Neural progenitor cell (in vitro differentiated cells): ENCODE measurements at places on chromosomes 6 and 20.

GRCh38 chr6:155505608-155505989 lies 50.0 kb upstream of the NOX3 start:
- DNase-seq, result no peak

- no peak for DNase-seq
These were observed 32.6 kb upstream of the STX16 start for GRCh38 chr20:58618351-58619076.

- DNase-seq, result no peak
These were observed 363.5 kb downstream of the ESR1 start for GRCh38 chr6:152170702-152171667.

DNA sequence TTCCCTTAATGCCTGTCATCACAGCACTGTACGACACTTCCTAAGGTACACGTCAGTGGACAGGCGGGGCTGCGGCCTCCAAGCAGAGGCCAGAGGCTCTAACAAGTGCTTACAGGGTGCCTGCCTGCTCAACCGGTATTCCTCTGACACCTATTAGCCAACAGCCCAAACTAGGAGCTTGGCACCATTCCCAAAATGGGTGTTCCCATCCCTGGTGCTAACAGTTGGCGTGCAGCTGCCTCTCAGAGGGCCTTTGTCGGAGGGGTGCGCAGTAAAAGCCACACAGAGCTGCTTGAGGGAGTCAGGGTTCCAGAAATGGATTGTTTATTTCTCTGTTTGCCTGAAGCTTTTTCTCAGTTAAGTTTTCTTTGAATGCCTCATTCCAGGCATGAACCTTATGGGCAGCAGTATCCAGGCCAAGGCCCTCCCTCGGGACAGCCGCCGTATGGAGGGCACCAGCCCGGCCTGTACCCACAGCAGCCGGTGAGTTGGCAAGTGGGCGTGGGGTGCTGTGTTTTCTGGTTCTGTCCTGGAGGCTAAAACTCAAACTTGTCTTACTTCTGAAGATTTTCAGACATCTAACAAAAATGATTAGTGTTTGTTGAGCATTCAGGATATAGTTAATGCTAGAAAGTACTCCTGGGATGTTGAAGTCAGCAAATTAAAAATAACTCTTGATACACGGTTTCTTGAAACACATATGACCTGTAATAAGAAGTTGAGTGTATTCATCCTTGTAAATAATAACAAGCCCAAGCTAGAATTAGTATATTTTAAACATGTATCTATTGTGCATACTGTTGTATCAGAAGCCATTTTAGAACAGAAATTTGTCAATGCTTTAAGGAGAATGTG lies 124.7 kb downstream of the TMEM242 start:
- DNase-seq, result no peak

DNA sequence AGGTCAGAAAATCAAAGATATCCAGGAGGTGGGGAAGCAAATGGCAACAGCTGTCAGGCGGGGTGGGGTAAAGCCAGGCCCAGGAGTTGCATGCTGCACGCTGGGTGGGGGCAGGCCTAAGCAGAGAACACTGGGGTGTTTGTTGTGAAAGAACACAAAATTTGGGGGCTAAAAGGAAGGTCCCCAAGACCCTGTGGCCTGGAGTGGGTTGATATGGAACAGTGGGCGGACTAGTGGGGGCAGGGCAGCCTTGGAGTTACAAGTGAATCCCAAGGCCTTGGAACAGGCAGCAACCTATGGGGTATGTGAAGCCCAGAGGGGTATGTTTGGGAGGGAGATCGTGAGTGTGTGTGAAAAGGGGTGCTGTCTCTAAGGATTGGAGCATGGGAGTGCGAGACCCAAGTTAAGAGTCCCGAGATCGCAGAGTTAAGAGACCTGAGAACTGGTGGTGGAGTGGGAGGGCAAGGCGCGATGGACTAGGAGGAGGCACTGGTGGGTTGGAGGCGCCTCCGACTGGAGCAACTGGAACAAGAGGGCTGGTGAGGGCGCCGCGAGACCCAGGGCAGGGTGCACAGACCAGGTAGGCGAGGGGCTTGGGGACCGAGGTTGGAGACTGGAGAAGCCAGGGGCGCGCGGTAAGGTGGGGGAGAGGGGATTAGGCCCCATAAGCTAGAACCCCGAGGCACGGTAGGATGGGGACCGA lies 658 bp downstream of the CUL7 start:
- no peak for DNase-seq

GRCh38 chr6:30344191-30344867 lies 627 bp upstream of the RPP21 start:
- DNase-seq, result no peak

- DNase-seq, result no peak
These were observed 102.8 kb downstream of the NRSN1 start for GRCh38 chr6:24228681-24229255.

DNA sequence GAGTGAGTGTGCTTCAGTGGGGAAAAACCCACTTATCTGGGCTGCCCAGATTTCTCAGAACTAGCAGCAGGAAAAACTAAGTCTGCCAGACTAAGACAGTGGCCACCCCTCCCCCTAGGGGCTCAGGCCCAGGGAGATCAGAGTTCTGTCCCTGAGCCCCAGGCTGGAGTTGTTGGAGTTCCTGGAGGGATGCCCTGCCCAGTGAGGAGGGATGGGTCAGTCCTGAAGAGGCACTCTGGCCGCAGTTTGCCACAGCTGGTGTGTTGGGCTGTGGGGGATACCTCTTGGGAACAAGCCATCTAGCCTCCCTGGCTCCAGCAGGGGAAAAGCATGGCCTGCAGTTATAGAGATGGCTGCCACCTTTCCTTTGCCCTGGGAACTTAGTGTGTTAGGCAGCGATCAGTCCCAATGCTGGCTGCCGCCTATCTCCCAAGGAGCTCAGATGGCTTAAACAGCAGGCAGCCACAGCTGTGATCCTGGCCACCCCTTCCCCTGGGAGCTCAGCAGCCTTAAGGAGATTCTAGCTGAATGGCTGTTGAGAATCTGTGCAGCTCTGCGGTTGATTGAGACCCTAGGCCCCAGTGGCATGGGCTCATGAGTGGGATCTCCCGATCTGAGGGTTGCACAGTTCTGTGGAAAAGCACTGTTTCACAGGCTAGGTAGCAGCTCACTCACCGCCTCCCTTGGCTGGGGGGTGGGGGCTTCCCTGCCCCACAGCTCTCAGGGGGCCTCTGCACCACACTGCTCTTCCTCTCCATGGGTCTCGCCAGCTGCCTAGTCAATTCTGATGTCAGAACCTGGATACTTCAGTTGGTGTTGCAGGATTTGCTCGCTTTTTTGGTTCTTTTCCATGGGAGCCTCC lies 13.2 kb downstream of the SIRPG start:
- peak; percentile 2 for DNase-seq

DNA sequence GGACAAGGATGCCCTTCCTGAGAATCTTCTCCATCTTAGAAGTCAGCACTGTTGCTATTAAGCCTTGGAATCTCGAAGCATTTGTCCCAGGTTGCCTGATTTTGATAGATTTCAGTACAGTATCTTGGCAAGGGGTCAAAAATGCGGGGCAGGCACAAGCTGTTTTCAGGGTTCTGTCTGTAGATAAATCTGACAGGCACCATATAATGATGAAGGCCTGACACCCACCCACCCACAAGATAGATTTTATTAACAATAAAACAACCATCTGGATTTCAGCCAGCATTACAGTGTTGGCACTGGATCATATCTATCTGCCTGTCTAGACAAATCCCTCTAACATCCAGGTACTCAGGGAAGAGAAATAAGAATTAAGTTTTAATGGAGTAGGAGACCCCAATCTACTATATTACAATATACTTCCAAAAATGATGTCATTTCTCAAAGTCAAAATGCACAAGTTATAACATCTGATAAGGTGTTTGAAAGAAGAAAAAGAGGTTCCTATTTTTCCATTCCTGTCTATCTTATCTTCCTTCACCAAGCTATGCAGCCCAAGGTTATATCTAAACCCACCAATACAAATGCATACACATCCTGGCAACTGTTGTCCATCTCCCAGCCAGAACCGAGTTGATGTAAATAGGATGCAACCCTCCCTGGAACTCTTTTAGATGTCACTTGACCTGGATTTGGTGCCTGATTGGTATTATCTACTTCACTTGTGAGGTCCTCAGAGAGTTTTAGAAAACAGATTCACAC lies 10.7 kb downstream of the NEDD9 start:
- DNase-seq, result no peak

GRCh38 chr6:56637640-56638039 lies 5.0 kb downstream of the DST start:
- peak; percentile 65 for DNase-seq

DNA sequence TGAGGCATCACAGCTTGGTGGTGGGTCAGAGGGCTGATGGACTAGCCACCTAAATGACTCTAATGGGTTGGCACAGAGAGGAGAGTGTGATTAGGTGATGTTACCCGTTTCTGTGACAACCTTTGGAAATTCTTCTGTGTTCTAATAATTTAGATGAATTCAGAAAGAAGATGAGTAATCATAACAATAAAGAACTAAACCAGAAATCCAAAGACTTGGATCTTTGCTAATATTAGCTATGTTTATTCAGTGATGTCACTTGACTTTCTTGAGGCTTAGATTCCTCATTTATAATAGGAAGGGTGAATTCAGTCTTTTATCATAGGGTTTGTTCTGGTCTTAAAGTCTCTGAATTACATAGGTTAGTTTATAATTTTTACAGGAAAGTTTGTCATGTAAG lies 19.9 kb downstream of the CRYBG1 start:
- DNase-seq, result no peak

DNA sequence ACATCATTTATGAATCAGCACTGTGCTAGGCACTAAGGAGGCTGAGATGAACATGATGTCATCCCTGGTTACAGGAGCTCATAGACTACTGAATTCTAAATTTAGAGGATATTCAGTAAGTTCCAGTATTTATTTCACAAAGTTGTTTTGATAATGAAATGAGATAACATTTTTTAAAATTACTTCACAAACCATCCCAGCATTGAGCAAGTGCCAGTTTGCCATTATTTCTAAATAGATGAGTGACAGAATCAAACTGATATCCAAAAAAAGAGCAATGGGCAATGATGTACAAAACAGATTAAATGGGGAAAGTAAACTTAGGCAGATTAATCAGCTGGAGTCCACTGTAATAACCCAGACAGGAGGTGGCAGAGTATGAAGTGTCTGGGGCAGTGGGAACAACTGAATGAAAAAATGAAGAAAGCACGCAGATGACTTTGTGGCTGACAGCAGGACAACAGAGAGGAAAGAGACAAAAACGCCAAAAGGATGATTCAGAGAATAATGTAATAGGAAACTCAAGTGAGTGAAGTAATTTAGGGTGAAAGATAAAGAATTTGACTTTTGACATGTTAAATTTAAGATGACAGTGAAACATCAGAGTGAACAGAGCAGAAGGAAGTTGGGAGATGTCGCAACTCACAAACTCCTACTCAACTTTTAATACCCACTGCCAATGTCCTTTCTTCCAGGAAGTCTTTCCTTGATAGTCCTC lies 70.2 kb downstream of the RCAN2 start:
- no peak for DNase-seq

DNA sequence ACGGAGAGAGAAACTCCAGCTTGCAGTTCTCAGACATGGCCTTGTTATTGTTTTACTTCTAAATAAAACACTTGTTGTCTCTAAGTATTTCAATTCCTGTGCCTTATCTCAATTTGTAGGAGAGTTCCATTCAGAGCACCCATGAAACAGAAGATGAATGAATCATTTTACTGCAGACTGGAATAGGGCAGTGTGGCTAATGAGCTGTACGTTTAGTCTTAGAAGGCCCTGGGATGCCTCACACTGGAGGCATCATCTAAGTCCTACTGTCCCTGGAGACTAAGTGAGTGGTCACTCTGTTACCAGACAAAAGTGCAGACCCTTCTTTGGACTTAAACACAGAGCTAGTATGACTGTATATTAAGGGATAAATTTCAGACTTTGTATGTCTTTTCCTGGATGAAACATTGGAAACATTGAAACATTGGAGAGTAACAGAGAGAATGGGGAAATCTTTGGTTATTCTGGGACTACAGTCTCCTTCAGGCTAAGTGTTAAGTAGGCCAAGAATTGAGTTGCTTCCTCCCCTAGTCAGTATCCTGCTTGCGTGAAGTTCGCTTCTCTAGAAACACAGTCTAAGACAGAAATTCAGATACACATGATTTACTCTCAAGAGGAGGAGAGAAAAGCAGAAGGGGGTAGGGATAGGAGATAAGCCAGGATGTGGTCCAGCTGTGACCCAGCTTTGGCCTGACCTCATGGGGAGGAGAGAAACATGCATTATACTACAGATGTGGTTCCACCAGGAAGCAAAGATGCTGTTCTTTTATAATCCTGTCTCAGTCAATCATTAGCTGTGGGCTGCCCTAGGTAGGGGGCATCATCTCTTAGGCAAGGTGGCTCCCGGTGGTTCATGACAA lies 167.4 kb upstream of the BMP2 start:
- no peak for DNase-seq

GRCh38 chr20:48202334-48203113 lies 417.2 kb upstream of the SULF2 start:
- DNase-seq, result no peak

DNA sequence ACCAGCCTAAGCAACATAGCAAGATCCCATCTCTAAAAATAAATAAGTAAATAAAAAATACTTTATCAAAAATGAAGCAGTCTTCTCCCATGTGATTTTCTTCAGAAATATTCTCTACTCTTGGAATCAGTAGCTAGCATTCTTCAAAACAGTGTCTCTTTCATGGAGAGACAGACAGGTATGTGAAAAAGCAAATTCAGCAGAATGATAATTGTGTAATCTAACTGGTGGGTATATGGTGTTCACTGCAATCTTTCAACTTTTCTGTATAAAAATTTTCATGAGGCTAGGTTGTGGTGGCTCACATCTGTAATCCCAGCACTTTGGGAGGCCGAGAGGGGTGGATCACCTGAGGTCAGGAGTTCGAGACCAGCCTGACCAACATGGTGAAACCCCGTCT lies 7.9 kb downstream of the MRS2 start:
- DNase-seq, result no peak
